ENCODE measurements at places on chromosomes 12 and 14.

DNA sequence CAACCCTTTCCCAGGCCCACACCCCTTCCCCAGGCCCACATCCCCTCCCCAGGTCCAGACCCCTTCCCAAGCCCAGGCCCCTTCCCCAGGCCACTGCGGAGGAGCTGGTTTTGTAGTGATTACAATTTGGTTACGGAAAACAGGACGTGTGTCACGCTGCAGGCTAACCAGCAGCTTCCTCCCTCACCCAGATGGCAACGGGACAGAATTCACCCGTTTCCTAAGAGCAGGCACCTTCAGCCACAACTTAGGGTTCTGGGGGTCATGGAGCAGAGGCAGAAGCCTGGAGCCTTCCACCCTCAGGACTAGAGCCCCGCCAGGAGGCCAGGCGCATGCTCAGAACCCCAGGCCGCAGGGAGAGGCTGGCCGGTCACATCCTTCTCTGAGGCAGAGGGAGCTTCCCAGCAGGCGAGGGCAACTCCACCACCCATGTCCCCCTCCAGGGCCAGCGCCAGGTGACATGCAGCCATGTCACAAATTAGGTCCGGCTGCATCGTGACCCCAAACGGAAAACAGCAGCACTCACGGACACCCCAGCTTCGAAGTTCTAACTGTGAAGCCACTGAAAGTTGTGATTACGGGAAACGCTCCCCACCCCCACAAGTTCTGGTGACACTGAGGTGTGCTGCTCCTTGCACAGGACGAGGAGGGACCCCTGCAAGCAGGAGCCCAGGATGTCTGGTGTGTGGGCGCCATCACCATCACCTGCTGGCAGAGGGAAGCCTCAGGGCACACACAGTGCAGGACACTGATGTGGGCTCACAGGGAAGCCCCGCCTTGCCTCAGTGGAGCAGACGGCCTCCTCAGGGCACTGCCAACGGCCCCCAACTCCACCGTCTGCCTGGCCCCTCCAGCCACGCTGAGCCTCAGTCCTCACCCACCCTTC is 7.7 kb downstream of the BRF1 start:
- H3K4me3 ChIP-seq, result peak overlapping the region; percentile 50
- peaks cover 36% of the 10 kb centered on the region for H3K4me1 ChIP-seq
- no peaks in the 10 kb centered on the region for H3K36me3 ChIP-seq

DNA sequence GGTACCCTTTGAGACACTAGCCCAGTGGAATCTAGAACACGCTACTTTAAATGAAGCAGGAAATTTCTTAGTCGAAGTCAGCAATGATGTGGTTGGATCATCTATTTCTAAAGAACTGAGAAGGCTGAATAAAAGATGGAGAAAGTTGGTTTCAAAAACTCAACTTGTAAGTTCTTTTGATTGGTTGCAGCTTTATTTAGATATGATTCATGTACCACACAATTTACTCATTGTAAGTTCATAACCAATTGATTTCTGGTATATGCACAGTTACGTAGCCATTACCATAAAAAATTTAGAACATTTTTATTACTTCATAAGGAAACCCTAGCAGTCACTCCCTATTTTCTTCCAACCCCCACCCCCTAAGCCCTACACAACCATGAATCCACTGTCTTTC is 129.8 kb downstream of the SYNE2 start:
- no peak for DNase-seq
- peaks cover 23% of the 10 kb centered on the region for H3K36me3 ChIP-seq
- no peak overlapping the region for H3K27ac ChIP-seq
- peaks cover 17% of the 10 kb centered on the region for H3K4me1 ChIP-seq

GRCh38 chr14:77036484-77037214 is 8.1 kb upstream of the IRF2BPL start:
- peak overlapping the region; percentile 31 for H3K4me3 ChIP-seq
- H3K27me3 ChIP-seq, result no peaks in the 10 kb centered on the region
- DNase-seq, result no peak
- H3K27ac ChIP-seq, result peak overlapping the region; percentile 99
- H3K4me1 ChIP-seq, result peaks cover 76% of the 10 kb centered on the region
- H3K36me3 ChIP-seq, result peaks cover 1% of the 10 kb centered on the region

GRCh38 chr14:104931771-104932675 is 7.3 kb downstream of the PLD4 start:
- DNase-seq, result no peak
- H3K36me3 ChIP-seq, result no peaks in the 10 kb centered on the region
- H3K4me1 ChIP-seq, result no peaks in the 10 kb centered on the region
- no peak overlapping the region for H3K27ac ChIP-seq
- H3K4me3 ChIP-seq, result no peak overlapping the region
- peaks cover 10% of the 10 kb centered on the region for H3K27me3 ChIP-seq

DNA sequence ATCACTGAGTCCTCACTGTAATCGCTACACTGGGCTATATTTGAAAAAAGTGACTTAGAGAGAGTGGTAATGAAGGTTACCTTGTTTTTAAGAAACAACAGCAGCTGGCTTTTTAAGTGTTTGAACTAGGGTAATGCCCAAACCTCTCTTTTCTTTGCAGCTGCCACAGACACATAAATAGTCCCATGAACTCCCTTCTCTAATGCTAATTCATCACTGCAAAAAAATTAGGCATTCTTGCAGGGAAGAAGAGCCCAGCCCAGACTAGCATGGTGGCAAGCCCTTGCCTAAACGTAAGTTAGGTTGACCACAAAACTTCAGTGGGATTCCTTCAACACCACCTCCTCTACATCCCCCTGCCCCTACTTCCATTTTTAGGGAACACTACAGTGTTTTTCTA is 17.9 kb upstream of the MED6 start:
- H3K4me3 ChIP-seq, result no peak overlapping the region
- H3K27ac ChIP-seq, result no peak overlapping the region
- no peaks in the 10 kb centered on the region for H3K4me1 ChIP-seq
- H3K27me3 ChIP-seq, result no peaks in the 10 kb centered on the region

DNA sequence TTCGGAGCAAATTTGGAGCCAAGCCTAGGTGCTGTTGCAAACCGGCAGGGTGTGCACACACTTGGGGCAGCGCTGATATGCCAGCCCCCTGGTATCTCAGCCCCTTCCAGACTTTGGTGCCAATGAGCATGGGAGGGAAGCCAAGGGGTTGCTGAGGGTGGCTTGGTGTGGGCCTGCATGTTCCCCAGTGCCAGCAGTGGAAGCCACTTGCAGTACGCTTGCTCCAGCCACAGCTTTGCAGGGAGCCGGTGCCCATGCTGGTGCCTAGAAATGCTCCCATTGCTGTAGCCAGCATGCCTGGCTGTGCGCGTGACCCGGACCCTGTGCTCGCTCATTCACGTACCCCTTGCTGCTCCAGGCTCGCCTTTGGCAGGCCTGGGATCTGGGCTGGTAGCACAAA is 67.1 kb upstream of the DNM1L start:
- H3K27ac ChIP-seq, result no peak overlapping the region
- no peak overlapping the region for H3K4me3 ChIP-seq

GRCh38 chr12:54360717-54361456 is 3.4 kb downstream of the GPR84 start:
- no peaks in the 10 kb centered on the region for H3K27me3 ChIP-seq
- H3K4me3 ChIP-seq, result peak overlapping the region; percentile 28
- peaks cover 26% of the 10 kb centered on the region for H3K4me1 ChIP-seq

GRCh38 chr14:101735453-101735852 is 26.1 kb upstream of the PPP2R5C start:
- no peaks in the 10 kb centered on the region for H3K27me3 ChIP-seq
- peaks cover 47% of the 10 kb centered on the region for H3K4me1 ChIP-seq
- no peak overlapping the region for H3K4me3 ChIP-seq
- H3K36me3 ChIP-seq, result no peaks in the 10 kb centered on the region
- H3K27ac ChIP-seq, result no peak overlapping the region

Data from activated CD4-positive, alpha-beta memory T cell treated with anti-CD3 and anti-CD28 coated beads for 36 hours (primary cell).